ENCODE measurements at places on chromosomes 3 and 15.

DNA sequence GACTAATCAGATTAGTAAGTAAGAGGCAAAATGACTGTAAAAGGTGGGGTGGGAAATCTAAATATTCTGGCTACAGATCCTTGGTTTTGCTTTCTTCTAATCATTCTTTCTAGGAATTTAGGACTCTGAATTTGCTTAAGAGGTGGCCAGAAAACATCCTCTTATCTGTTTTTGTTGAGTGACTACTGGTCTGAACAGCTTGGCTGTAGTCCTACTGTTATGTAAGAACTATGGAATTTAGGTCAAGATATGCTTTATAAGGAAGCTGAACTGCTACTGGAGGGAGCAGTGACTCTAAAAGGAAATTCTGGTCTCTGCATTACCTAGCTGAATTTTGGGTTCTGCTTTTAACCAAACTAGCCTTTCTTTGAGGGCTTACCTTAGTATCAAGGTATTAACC, 33.5 kb upstream of the CSPG5 start:
- no peak for DNase-seq

GRCh38 chr3:124634210-124635168, 95.8 kb upstream of the UMPS start:
- no peak for DNase-seq

- no peak for DNase-seq
Measured at GRCh38 chr3:34568766-34569165, 770.3 kb downstream of the PDCD6IP start.

- no peak for DNase-seq
Measured at GRCh38 chr3:195032106-195032759, 238.7 kb downstream of the XXYLT1 start.

DNA sequence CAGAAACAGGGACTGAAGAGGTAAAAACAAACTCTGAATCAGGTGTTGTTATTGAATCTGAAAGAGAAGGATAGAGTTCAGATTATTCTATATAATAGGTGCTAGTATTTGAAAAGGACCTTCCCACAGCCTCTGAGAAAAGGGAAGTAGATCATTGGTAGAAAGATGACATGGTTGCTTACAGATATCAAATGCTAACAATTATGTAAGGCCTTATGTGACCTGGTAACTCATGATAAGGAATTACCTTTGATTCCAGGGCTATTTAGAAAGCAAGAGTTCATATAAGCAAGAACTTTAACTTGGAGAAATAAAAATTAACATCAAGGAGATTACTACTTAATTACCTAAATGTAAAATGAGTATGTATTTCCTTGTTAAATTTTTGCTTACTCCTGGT, 7.6 kb downstream of the SLC27A2 start:
- no peak for DNase-seq

- DNase-seq = peak; percentile 13
Measured at GRCh38 chr15:98599909-98600691, 48.2 kb upstream of the IGF1R start.

DNA sequence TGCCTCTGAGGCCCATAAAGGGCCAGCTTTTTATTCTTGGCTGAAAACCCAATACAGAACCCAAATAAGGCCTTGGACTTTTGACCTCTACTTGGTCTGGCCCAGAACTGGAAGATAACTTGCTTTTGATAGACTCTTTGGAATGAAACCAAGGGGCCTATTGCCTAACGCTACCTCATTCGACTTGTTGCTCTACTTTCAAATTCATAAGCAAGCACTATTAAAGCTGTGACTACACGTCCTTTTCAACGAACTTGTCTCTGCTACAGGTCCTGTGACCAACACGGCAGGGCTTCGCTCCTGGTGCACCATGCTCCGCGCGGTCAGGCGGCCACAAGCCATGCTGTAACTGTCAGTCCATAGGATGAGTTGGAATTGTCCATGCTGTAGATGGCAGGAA, 385.4 kb downstream of the MFSD1 start:
- DNase-seq = no peak

DNA sequence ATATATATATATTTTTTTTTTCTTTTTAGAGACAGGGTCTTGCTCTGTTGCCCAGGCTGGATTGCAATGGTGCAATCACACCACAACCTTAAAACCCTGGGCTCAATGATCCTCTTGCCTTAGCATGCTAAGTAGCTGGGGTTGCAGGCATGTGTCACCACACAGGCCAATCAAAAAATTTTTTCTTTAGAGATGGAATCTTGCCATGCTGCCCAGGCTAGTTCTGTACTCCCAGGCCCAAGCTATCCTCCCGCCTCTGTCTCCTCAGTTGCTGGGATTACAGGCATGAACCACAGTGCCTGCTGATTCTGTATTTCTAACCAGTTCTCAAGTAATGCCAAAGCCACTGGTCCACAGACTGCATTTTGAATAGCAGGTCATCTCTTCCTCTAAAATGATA, 291.3 kb upstream of the ZPLD1 start:
- DNase-seq = no peak

DNA sequence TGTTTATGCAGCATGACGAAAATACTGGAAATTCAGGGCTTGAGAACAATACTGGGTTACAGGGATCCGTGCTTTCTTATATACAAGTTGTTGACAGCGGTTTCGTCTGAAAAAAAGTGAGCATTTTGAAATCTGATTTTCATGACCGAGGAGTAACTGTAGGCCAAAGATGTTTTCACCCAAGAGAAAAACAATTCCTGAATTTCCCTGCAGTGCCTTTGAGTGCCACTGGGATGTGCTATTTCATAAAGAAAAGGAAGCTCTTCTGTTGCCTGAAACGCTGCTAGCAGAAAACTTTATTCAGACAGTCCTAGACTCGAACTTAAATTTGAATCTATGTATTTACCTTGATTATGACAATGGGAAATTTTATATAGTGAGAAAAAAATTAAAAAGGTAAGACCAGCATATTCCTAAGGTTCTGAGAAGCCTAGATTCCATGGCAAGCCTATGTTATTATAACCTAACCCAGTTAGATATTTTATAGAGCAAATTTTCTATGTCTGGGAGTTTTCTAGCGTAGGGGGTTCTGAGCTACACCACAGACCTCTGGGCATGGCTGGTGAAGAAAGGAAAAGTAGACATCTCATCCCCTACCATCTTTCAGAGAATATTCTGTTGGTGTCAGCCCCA, 30.2 kb downstream of the KCNAB1 start:
- DNase-seq = peak; percentile 44

- no peak for DNase-seq
Measured at GRCh38 chr3:119529883-119530282, 29.5 kb downstream of the CD80 start.

DNA sequence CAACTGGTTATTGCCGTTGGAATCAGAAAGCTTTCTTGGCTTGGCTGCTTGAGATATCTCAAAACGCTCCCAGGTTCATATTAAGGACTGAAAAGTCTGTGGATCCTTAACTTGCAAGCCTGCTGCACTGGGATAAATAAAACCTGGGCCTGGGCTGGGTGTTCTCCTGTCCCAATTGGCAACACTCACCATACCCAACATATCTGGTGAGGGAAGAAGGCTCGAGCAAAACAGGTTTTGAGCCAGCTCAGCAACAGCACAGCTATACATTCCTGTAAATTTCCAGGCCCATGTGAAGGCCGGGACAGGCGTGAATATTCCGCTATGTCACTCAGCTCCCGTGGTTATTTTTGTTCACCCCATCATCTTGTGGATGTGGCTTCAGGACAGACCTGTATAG, 169.0 kb upstream of the BCL6 start:
- no peak for DNase-seq

- peak; percentile 82 for DNase-seq
Measured at GRCh38 chr3:183428447-183429211, at the start of gene MCF2L2. MCF2L2 (minus strand) TSS chr3:183428619; CDS start chr3:183427977, 642 bp downstream.

- no peak for DNase-seq
Measured at GRCh38 chr3:84039099-84039498, 919.7 kb upstream of the CADM2 start.

- DNase-seq = peak; percentile 81
Measured at GRCh38 chr15:25862472-25863110, 536 bp downstream of the ATP10A start.

DNA sequence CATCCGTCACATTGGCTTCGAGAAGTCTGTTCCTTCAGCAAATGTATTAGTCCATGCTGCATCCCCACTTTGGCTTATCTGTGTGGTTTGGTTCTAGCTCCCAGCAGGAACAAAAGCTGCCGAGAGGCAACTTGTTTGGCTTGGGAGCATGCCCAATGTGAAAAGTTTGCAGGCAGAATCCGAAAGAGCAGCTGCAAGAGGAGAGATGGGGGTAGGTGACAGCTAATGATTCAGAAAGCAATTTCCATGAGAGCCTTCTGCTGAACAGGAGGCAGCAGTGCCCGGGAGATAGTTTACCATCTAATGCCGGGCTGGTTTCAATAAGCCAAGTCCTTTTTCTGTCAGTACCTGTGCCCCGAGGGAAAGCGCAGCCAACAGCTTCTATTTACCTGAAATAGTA, 60.2 kb downstream of the GRM7 start:
- no peak for DNase-seq

DNA sequence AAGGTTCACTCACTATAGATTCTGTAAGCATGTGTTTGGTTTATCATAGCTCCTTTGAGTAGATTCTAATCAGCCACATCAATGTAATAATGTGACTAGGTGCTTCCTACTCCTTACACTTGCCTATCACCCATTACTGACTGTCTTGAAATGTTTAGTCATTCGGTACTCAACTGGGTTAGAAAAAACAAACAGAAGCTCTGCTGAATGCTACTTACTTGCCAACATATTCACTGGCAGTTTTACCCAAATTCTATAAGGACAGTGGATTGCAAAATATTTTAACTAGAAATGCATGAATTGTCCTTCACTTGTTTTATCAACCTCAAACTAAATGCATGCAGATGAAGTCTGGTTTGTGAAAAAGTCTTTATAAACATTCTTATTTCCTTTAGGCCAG, 352.1 kb upstream of the ALCAM start:
- DNase-seq = no peak

GRCh38 chr3:183410280-183410679, 18.1 kb downstream of the MCF2L2 start:
- no peak for DNase-seq

- DNase-seq = no peak
Measured at GRCh38 chr15:69497667-69498066, 45.0 kb downstream of the RPLP1 start.

DNA sequence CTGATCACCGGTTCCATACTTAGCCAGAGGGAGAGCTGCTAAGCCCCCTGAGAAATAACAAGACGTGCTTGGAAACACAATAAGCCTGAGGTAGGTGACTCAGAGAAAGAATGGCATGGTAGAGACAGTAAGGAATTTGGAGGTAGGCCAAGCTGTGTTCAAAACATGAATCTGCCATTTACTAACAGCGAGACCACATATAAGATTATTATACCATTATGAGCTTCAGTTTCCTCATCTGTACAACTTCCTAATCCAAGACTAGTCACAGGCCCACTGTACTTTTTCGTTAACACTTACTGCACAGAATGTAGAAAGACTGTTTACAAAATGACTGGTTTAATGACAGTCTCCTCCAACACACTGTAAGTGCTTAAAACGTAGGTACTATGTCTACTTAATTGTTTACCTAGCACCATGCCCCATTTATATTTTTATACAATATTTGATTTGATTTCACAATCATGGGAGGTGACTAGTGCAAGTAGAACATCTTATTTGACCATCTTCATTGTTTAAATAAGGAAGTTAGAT, 25.7 kb downstream of the ATOSA start:
- no peak for DNase-seq

GRCh38 chr3:19934098-19934566, at the start of gene EFHB:
EFHB (minus strand) TSS chr3:19934217; CDS start chr3:19934018, 199 bp downstream.
- peak; percentile 30 for DNase-seq

- no peak for DNase-seq
Measured at GRCh38 chr3:30933478-30934207, 39.2 kb upstream of the GADL1 start.

DNA sequence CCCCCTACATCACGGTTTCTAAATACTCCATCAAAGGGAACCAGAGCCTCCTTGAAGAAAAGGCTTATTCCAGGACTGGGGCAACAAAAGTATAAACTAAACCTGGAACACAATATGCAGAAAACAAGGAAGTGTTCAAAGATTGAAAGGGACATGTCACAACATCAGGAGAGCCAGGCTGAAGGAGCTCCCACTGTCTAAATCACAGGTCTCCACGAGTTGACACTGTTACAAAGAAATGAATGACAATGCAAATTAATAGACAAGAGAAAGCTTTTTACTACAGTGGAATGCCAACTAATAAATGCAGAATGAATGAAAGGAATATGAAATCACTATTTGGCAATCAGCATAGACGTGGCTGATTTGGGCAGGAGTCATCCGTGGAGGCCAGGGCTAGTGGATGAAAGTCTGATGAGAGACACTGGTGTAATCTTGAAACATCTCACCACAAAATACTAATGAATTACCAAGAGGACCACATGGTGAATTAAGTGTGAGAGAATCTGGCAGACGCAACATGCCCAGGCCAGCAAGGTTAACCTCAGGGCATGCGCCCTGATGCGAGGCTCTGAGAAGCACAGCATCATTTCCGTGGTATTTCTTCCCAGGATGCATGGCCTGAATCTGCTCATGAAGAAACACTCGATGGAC, 123.8 kb upstream of the TJP1 start:
- no peak for DNase-seq

DNA sequence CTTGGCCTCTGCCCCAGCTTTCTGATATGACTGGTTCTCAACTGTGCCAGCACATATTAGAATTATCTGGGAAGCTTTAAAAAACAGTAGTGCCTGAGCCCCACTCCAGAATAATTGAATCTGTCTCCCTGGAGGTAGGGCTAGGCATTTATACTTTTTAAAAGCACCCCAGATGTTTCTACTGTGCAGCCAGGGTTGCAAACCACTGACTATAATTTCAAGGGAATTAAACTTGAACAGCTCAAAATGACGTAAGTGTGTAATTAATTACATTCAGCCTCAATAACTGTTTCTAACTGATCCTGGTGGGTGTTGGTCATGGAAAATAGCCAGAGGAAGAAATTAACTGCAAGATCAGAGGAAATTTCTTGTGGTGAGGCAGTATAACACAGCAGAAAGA, 4.4 kb upstream of the IRAK2 start:
- DNase-seq = no peak

DNA sequence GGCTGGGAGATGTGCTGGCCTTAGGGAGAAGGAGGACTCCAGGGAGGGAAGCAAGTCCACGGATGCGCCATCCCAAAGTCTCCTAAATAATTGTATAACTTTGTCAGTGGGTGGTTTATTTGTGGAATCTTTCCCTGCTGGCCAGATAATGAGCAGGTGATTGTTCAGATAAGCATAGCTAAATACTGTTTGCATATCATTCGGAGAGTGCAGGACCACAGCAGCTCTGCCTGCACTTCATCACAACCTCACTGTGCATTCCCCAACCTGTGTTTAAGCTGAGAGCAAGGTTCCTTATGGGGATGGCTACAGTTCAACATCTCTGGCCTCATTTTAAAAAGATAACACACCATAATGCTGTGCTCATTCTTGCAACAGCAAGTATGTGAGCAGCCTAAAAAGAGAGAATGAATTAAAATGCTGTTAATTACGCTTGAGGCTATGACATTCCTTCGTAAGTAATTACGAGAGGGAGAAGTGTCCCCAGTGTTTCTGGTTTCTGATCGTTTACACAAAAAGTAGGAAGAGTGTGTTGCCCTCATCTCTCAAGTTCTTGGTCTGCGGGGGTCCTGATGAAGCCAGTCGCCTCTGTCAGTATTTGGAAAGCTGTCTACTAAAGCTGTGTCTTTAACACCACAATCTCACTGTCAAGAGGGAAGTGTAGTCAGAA, 272.0 kb upstream of the RORA start:
- no peak for DNase-seq

GRCh38 chr3:62601238-62602070, 228.1 kb upstream of the FEZF2 start:
- no peak for DNase-seq

- DNase-seq = peak; percentile 83
Measured at GRCh38 chr3:15427182-15427880, at the start of the genes EAF1 and METTL6. EAF1 (plus strand) TSS chr3:15427598; CDS start chr3:15427780, 182 bp downstream. METTL6 (minus strand) TSS chr3:15427544; CDS start chr3:15426511, 1,033 bp downstream.

- DNase-seq = no peak
Measured at GRCh38 chr3:66762916-66763693, 235.0 kb upstream of the KBTBD8 start.

Measured in CD4-positive, CD25-positive, alpha-beta regulatory T cell (primary cell).